Activated CD8-positive, alpha-beta T cell treated with anti-CD3 and anti-CD28 coated beads, Interleukin-2, amount 10 ng/mL, durations not matched to agents 7 days and 5 days (primary cell): ENCODE measurements at places on chromosomes 2 and 18. TPM values are rescaled to one million over a fixed set of nuclear protein-coding genes. Genes with fewer than 3 reads are reported as not detected.

The ABCB11 gene
- total RNA-seq = not detected

- DNase-seq = no peak
Measured at GRCh38 chr2:189709501-189710221, 35.2 kb downstream of the ANKAR start.

DNA sequence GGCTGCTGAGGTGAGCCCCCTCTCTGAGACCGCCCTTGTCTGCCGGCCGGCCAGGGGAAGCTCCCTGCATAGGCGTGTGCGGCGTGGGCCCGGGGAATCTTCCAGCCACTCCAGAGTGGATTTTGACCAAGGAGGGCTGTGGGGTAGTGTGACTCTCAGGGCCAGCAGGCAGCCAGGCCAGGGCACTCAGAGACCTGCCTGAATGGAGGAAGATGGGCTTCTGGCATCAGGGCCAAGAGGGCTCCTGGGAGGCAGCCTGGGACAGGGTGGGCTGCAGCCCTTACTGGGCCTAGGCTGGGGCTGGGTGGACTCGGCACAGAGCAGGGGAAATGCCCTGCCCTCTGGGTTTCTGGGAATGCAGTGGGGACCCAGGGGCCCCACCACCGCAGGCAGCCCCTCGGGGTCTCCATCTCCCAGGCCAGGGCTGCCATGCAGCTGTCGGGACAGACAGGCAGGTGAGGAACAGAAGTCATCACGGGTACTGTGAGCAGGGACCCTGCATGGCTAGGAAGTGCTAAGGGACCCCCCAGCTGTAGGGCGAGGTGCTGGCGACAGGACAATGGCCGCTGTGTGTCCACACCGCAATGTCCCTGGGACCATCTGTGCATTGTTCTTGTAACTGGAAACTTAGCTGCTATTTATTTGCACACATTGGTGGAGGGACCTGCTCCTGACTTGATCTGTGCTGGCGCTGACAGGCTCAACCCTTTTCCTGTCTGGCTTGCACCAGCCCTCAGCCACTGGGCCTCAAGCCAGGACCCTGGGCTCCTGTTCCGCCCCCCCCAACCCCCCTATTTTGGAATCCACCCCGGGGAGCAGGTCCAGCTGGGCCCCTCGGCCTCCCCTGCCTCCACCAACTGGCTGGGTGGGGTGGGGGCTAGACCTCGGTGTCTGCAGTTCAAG is 4.1 kb downstream of the PDCD1 start:
- DNase-seq = no peak

- DNase-seq = peak; percentile 76
Measured at GRCh38 chr2:19868701-19869580, 32.8 kb downstream of the TTC32 start.

DNA sequence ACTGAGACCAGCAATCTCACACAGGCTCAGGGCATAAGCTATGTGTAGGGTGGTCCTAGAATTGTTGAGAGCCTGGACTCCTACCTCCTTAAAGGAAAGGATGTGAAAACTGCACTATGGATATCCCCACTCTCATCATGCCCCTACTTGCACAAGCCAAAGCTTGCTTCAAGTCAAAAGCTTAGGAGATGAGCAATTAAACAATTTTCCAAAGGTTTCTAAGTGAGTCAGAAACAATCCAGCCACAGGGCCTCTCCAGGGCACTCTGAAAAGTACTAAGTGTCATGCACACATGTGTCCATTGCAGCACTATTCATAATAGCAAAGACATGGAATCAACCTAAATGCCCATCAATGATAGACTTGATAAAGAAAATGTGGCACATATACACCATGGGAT is 215.4 kb downstream of the AFF3 start:
- no peak for DNase-seq

DNA sequence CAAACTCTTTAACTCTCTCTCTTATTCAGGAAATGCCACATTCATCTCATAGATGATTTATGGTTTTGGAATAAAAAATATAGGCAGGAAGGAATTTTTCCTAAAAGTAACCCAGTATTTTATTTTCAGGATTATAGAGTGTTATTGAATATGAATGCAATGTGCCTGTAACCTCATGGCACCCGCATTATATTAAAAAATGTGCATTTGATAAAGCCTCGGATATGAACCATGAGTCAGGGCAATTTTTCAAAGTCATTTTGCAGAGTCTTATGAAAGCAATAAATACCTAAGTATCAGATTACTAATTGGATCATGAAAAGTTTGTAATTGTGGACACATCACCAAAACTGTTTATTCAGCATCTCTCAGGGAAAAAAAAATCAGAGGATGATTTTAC is 573.8 kb downstream of the TSN start:
- DNase-seq = no peak
